Pulmonary artery endothelial cell (primary cell): ENCODE measurements at places on chromosomes 12 and 14.

DNA sequence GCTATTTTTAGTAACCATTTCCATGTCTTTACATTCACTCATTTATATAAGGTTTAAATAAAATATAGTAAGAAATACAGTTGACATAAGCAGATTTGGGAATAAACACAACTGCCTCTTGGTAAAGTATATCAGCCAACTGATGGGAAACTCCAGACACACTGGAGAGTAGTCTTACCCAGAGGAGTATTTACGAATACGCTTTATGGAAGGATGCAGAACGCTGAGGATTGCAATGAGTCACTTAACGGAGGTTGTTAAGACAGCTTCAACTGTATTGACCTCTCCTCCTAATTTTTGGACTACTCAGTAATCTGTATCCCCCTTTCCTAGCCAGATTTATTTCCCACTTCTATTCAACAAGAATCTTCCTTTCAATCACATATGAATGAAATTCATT is 6.0 kb downstream of the C2CD5 start:
- DNase-seq = no peak

DNA sequence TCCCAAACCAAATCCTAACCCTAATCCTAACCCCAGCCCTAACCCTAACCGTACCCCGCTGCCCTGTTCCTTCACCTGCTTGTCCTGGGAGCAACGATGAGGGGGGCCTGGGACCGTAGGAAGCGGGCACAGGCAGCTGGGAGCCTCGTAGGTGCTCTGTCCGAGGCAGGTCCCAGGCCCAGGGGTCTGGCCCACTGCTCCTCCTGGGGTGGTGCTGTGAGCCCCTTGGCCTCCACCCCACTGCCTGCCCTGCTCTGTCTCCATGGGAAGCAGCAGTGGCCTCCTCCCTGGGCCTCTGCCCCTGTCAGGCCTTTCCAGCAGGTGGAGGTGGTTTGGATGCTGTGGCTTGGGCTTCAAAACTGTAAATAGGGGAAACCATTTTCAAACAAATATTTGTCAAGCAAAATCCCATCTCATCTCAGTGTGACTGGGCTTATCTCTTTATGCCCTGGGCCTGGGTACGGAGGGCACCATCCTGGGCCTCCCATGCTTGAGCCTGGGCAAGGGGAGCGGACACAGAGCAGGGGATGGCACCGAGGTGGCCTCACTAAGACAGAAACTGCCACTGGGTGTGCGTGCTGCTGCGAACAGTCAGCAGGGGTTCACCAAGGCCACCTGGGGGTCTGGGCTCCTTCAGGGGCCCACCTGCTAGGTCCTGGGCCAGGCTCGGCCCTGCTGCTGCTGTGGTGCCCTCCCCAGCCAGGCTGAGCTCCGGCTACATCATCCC is 3.7 kb upstream of the BEGAIN start:
- DNase-seq = no peak

DNA sequence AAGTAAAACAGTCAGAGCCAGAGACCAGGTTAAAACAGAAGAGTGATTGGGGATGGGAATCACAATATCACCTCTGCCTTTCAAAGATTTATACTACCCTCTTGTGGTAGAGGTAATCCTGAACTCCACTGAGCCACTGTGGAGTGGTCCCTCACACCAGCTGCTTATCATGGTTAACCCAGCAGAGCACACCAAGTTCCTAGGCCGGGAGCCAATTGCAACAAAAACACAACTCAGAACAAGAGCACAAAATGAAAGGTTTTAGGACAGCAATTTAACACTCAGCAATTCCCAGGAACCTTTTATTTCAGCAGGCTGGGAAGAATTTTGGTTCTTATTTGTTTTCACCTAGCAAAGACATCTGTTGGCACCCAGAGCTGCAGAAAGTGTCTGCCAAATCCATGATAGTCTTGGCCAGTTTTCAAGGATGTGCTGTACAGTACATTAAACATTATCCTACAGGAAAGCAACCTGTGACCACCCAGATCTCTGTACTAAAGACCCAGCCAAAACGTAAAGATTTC is 220.5 kb upstream of the ATXN7L3B start:
- no peak for DNase-seq

DNA sequence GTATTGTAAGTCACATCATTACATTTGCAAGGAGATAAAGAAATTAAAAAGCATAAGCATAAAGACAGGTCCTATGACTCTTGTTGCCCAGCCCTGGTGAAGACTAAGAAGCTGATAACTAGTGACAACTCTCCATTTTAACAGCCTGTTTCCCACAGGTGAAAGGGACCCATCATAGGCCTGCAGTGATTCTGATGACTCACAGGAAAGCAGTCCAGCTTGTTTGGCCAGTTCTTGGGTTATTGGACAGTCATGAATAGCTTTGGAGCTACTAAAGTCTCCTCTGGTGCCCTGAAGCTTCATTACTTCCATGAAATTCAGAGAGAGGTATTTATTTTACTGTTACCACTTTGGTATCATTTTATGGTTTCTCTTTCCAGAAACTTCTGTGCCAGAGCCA is 55.5 kb upstream of the DYRK2 start:
- DNase-seq = no peak

DNA sequence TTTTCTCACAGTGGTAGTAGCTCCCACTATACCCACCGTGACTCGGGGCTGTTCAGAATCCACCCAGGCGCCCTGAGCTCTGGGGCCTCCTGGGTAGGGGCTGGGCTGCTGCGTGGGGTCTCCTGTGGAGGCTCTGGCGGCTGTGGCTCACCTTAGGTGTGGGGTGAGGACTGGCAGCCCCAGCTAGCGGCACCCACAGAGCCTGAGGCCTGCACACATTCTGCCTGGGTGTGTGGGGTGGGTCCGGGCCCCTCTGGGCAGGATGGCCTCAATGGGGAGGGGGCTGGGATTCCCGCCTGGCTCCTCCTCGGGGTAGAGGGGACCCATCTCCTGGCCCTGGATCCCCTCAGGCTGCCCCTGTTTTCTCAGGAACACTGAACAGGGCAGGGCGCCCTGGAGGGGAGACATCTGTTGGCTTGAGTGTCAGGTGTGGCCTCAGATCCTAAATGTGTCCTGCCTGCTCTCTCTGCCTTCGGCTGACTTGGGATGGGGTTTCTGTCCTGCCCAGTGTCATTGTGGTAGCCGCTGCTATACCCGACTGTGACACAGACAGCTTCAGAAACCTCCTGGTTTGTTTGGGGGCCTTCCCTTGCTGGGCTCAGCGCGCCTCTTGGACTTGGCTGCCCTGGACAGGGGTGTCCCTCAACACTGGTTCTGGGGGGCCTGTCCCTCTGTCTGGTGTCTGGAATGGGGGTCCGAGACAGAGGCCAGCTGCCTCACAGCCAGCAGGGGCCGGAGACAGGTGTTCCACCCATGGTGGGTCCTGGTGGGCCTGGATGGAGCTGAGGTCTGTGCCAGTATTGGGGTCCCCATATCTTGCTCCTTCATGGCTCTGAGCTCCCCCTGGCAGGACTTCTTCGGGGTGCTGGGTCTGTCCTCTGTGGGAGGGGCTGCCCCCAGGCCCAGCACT is 354.9 kb downstream of the TMEM121 start:
- no peak for DNase-seq

DNA sequence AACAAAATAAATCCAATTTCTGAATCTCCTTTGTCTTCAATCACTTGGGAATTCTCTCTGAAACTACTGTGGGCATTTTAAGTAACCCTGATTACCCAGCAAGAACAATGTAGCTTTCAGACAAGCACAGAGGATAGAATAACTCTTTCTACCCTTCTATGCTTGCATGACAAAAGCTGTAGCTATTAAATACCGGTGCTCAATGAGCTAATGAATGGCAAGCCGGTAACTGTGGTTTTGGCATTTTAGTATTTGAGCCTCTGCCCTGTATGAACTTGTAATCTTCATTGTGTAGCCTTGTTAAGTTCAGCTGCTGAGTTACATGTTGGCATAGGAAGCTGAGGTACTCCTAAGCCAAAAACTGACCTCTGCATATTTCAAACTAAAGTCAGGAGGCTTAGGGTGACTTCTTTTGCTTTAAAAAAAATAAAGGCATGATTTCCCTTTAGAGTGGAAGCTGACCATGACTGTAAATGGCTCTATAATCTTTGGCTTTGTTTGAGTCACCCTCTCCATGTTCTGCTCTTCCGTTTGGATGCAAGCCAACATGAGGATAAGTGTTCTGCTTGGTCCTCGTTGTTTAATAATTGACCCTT is 171.0 kb upstream of the HIF1A start:
- DNase-seq = peak; percentile 68

- DNase-seq = no peak
Observed at GRCh38 chr12:107487011-107487680, 198.5 kb upstream of the PWP1 start.

DNA sequence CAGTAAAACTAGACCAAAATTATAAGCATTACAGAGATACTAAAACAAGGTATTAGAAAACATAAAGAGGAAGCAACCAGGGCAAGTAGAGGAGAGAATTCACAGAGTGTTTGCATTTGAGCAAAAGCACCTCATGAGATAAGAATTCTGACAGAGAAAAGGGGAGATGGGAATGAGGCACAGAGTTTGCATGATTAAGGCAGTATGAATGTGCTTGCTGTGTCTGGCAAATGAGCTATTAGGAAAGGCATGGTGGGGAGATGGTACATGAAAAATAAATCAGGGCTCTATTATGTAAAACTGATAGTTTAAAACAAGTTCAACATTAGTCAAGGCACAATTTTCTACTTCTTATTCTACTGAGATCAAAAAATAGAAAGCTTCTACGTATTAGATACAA is 23.1 kb downstream of the GARIN6 start:
- DNase-seq = no peak

- DNase-seq = no peak
Observed at GRCh38 chr14:81313775-81314429, 86.2 kb downstream of the STON2 start.

DNA sequence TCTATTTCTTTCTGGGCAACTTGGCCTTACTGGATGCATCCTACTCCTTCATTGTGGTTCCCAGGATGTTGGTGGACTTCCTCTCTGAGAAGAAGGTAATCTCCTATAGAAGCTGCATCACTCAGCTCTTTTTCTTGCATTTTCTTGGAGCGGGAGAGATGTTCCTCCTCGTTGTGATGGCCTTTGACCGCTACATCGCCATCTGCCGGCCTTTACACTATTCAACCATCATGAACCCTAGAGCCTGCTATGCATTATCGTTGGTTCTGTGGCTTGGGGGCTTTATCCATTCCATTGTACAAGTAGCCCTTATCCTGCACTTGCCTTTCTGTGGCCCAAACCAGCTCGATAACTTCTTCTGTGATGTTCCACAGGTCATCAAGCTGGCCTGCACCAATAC is 5.3 kb downstream of the OR4N5 start:
- DNase-seq = no peak

- DNase-seq = no peak
Observed at GRCh38 chr12:54033106-54033979, 493 bp downstream of the HOXC5 start.

GRCh38 chr12:75690296-75690955 is 179.0 kb upstream of the KRR1 start:
- no peak for DNase-seq

GRCh38 chr14:88003425-88003824 is 1.5 kb upstream of the GPR65 start:
- no peak for DNase-seq

GRCh38 chr12:4252601-4253000 is 21.0 kb upstream of the CCND2 start:
- no peak for DNase-seq
